ENCODE measurements at places on chromosomes 7 and 10. TPM values are rescaled to one million over a fixed set of nuclear protein-coding genes. Genes with fewer than 3 reads are reported as not detected.

Gene CYP3A5
- total RNA-seq: 26.4 TPM

Gene CACNA2D1
- 2.2 TPM for total RNA-seq

DNA sequence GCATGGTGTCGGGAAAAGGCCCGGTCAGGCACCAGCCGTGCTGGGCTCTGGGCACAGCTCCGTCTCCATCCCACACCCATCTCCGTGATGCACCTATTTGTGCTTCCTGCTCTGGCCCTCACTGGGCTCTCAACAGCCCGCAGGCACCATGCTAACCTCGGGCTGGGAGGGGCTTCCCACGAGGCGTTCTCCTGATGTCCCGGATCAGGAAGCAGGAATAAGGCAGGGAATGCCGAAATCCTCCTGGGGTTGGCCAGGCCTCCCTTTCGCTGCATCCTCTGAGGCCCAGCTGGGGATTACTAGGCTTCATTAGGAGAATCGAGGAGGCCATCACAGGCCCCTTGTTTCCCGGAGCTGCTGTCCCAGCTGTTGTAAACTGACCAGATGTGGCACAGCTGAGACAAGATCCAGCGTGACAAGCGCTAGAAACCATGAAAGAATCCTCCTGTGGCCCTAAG lies 72.0 kb downstream of the FAM53B start:
- ATAC-seq: no peak

GRCh38 chr10:132406181-132406580 lies 9.2 kb downstream of the PWWP2B start:
- no peak for ATAC-seq

- no peak for ATAC-seq
Observed at GRCh38 chr10:61047081-61047480, 103.1 kb upstream of the RHOBTB1 start.

DNA sequence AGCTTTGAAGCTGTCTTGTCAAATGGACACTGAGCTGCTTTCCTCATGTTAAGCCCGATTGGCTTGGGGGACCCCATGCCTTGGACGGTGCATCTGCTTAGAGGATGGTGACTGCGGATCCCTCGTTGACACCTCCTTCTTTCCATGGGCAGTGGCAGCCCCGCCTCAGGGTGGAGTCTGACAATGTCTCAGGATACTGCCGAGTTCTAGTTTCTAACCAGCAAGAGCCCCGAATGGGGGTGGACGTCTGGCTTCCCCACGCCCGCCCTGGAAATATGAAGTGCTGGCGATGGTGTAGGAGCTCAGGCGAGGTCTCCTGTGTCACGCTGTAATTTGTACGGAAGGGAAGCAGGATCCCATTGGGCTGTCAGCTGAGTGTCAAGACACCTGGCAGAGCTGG lies 106.2 kb upstream of the CTBP2 start:
- no peak for ATAC-seq

Gene NANOS1
- total RNA-seq: 1.3 TPM

- no peak for ATAC-seq
Observed at GRCh38 chr7:81138870-81139269, 220.0 kb upstream of the SEMA3C start.

DNA sequence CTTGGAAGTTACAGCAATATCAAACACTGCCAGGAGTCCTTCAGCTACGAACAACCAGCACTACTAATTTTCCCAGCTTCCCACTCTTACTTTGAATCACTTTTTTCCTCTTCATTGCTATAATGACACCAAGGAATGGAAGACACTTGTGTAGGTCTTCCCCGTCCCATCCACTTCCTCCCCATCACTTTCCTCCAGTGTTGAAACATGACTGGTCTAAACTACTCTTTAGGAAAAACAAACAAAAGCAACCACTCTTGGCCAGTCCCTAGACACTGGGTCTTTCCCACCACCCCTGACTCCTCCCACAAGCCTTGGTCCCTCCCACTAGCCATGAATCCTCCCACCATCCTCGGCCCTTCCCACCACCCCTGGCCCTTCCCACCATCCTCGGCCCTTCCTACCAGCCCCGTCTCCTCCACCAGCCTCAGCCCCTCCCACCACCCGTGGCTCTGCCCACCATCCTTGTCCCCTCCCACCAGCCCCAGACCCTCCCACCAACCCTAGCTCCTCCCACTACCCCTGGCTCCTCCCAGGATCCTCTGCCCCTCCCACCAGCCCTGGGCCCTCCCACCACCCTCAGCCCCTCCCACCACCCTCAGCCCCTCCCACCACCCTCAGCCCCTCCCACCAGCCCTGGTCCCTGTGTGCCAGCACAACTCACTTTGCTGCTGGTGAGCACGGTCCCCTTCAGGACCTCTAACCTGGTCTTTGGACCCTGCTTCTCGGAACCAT lies 68.5 kb downstream of the CXCL12 start:
- peak; percentile 33 for ATAC-seq

Gene SP8
- not detected for total RNA-seq

DNA sequence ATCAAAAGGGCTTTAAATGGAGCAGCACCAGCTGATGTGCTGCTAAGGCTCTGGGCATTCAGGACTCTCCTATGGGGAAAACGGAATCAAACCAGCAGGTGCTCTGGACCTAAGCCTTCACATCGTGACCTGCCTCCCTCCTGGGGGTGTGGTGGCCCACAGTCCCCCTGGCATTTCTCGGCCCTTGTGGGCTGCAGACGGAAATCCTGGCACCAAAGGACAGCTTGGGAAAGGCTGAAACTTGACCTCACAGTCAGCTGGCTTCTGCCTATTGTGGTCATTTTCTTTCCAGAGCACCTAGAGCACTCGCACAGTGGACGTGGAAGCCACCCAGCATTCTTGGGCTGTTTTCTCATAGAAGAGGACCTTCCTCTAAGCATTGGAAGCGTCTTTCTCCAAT lies 74.8 kb downstream of the TPST1 start:
- ATAC-seq: no peak

- ATAC-seq: no peak
Observed at GRCh38 chr10:132405463-132405991, 8.5 kb downstream of the PWWP2B start.

DNA sequence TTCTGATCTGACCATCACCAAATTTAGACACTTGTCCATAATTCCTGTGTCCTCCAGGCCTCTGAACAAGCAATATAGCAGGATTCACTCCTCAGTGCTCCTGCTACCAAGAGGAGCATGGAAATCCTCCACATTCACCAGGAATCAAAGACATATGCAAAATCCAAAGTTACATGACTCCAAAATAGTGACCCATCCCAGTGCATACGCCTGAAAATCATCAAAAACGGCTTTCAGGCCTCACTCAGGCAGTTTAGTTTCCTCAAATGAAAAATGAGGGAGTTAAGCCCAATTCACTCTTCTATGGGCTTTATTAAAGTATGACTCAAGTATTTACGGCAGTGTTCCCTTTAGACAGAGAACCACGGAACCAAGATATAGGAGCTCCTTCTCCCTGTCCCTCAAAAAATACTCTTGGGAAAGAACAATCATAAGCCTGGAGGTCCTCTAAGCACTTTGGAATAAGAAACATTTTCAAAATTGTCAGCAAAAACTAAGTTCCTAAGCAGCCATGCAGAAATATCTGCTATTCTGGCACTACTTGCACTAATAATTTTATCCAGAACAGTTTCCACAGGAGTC lies 240.7 kb downstream of the PARD3 start:
- ATAC-seq: no peak

Gene CYP2E1
- total RNA-seq: 10.6 TPM

DNA sequence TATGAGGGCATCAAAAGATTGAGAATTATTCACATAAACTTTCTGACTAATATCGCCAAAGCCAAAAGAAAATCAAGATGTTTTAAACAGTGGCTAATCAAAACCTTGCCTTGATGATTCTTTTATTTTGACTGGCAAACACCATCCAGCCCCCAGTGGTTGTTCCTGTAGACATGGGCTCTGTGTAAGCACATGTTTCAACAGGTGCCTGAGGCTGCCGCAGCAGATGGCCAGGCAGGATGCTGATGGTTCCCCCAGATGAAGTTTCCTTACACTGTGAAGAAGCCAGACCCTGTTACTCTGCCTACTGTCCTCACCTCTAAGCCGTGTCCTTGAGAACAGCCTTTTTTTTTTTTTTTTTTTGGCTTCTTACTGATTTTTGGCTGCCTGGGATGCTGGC lies 146.5 kb downstream of the RAB11FIP2 start:
- no peak for ATAC-seq

DNA sequence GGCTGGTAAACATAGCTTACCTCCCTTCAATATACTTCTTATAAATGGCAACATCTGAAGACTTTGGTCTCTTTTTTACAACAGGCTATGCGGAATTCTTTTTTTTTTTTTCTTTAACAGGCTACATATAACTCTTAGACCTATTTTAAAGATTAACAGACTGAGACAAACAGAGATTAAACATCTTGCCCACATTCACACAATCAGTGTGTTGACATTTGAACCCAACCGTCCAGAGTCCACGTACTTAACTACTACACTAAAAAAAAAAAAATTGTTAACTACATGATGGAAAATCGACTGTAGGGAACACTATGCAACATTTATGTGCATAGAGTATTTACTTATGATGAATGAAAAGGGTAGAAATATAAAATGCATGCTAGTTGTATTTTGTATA lies 298.5 kb downstream of the ELMO1 start:
- no peak for ATAC-seq

Gene ANKRD22
- 32.9 TPM for total RNA-seq

Gene HTR5A
- total RNA-seq: not detected

DNA sequence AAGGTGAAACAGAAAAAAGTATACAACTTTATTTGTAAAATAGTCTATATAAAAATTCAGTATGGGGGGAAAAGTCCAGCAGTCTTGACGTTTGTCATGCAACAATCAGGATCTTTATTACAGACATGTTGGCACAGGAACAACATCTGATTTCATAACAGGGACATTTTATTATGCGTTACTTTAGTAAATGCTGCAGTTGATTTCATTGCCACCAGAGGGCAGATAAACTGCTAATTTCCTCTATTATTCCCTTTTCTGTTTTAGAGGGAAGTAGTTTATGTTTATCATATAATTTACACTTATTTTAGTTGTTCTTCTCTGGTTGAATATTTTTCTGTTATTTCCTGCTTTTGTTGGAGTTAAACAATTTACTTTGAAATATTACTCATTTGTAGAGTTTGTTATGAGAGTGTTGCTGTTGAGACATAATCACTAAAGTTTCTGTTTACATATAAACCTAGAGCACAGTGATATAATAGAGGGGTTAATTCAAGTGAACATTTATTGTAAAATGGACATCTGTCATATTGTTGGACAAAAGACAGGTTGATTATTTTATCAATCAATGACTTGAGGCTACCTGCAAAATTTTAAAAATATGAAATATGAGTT lies 3.3 kb downstream of the PLXDC2 start:
- ATAC-seq: no peak

Gene LRIT1
- total RNA-seq: not detected
